AG10803 (cell line): ENCODE measurements at places on chromosomes 7 and 10.

- DNase-seq, result peak; percentile 51
These were observed 21.7 kb downstream of the CCM2 start for GRCh38 chr7:45021604-45022296.

DNA sequence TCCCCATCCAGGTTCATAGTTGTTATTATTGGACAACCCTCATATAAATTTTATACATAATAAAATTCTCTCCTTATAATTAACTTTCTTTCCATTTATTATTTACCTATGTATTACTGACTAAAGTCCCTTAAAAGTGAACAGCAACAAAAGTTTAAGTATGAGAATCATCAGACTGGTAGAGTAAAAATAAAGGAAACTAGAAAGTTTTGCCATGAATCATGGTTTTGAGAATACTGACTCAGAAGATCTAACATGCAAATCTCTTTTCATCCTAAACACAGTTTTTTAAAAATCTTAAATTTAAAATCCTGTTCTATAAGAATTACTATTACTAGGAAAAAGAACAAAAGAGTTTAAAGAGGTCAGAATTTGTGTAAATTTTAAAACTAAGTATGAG lies 32.1 kb downstream of the HERC4 start:
- DNase-seq, result peak; percentile 21

DNA sequence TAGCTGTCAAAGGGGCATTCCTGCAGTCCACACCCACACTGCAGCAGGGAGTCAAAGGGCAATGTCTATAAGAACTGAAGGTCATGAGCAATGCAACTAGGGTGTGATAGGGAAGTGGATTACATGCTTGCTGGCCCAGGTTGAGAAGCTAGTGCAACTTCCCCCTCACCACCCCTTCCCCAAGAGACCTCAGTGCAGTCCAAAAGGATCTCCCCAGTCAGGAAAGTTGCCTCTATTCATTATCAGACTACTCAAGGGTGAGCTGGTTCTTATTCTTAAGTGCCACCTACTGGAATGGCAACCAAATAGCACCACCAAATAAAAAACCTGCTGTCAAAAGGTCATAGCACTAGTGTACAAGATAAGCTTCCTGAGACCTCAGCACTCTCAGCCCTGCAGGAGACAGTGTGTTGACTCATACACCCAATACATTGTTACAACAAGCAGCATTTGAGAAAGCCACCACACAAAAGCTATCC lies 28.2 kb downstream of the MTERF1 start:
- peak; percentile 6 for DNase-seq

DNA sequence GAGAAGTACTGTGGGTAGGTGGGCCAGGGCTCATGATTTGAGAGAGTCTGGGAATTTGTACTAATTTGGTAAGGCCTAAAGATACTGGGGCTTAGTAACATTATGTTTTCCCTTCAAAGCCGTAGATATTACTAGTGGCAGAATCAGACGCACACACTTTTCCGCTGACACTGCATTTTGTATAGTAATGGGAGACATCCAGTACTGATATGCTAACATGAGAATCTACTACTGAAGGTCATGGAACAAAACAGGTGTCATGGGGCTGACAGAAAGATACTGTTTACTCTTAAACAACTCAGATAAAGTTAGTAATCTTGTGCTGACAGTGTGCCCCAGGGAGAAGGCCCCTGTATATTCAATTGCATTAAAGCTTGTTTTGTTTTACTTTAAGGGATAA lies 11.1 kb upstream of the GIMAP7 start:
- no peak for DNase-seq

DNA sequence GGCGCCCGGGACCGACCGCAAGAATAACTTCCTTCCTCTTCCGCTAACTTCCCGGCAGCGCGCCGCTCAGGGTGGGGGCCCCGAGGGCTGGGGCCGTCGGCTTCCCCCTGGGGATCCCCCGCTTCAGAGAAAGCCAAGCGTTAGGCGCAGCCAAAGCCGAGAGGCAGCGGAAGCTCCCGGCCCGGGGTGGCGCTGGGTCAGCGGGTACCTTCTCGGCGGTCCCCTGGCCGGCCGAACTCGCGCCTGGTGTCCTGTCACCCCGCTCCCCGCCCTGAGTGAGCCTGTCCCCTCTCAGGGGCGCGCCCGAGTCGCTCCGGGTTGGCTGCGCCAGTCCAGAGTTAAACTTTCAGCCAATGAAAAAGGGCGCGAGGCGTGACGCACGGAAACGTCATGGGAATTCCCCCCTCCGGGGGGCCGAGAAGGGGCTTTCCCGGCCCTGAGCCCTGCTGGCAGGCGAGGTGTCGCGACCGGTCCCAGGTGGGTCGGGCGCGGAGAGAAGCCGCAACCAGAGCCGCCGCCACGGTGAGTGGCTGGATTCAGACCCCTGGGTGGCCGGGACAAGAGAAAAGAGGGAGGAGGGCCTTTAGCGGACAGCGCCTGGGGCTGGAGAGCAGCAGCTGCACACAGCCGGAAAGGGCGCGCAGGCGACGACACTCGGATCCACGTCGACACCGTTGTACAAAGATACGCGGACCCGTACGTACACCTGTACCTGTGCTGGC lies 1.3 kb upstream of the NFKB2 start:
- peak; percentile 85 for DNase-seq

- DNase-seq, result no peak
These were observed 22.6 kb downstream of the CPXM2 start for GRCh38 chr10:123869020-123869414.

DNA sequence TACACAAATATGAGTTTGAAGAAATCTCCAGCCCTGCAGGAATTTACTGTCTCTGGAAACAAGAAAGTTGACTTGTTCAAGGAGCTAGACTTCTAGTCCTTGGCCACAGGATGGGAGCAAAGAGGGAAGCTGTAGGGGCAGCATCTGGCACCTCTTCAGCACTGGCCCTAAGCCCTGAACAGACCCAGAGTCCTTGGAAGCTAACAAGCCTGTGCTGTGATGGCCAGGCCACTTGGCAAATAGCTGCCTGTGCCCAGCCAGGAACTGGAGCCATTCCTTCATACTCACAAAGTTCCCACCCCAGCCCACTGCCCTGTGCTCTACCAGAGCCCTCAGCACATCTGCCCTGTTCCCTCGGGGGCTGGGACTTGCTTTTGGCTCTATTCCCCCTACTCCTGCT lies 9.4 kb upstream of the COL13A1 start:
- no peak for DNase-seq
